GOT3 (cell line): ENCODE measurements at places on chromosomes 5 and 9.

DNA sequence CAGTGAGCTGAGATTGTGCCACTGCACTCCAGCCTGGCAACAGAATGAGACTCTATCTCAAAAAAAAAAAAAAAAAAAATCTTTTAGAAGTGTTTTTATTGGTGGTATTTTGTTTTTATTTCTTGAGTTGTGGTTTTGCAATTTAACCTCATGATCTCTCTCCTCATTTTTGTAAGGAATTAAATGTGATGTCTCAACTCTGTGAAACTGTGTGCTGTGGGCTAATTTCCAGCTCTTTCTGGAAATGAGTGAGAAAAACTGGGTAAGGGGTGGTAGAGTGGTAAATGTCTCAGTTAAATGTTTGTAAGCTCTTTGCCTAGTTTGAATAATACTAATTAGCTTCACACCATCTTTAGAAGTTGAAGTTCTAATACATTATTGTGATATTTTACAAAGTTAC lies 29.0 kb downstream of the ACO1 start:
- no peak for DNase-seq

- no peak for DNase-seq
Measured at GRCh38 chr9:94948567-94949235, 222.2 kb downstream of the AOPEP start.

- no peak for DNase-seq
Measured at GRCh38 chr5:111070272-111071134, 1.0 kb upstream of the TSLP start.

GRCh38 chr5:169945831-169946261 lies 34.4 kb downstream of the INSYN2B start:
- peak; percentile 57 for DNase-seq

DNA sequence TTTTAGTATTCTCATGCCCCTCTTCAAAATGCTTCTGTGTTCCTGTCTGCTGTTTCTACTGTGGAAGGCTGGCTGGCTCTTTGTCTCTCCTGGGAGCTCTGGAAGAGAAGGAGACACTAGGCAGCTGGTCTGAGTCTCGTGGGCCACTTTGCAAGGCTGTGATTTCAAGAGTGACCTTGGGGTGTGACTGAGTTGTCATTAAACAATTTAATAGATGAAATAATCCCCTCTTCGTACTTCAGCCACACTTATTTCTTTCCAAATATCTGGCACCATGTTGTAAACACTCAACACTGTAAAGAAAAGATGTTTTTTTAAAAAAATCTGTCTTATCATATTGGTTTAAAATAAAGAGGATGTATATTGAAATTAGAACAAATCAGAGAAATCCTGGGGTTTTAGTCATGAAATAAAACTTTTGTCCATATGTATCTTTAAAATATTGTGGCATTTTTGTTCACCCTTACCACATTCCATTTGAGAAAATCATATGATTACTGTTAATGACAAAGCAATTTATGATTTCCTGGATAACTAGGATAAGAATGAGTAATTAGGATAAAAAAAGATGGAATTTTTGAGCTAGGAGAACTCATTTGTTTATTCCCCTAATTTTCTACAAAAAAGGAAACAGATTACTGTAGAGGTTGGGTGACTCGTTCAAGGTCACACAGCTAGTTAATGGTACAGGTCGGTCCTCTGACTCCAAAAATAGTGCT lies 200.8 kb downstream of the MAT2B start:
- DNase-seq: no peak

DNA sequence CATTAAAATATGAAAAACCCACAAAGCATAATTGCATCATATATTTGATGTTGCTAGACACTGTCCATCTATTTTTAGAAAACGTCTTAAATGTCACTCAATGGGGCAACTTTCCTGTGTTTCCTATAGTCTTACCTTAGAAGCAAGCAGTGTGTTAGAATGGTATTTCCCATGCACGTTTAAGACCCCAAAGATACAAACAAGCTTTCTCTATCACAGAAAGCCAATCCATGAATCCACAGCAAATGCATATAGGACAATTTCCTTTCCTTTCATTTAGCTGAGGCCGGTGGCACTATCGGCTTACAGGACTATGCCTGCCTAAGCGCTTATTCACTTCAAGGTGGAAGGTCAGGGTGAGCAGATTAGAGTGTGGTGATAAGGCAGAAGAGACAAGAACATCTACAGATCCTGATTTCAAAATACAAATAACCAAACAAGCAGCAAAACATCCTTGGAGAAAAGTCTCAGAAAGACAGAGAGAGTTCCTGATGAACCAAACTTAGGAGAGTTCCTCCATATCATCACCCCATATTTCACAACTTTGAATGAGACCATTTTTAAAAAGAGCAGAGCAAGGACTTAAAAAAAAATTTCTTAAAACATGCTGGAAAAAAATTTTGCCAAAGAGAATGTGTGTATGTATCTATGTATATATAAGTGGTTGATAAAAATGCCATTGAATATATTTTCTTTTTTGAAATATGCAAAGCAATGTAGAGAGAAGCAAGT lies 57.2 kb downstream of the MEF2C start:
- DNase-seq: no peak

DNA sequence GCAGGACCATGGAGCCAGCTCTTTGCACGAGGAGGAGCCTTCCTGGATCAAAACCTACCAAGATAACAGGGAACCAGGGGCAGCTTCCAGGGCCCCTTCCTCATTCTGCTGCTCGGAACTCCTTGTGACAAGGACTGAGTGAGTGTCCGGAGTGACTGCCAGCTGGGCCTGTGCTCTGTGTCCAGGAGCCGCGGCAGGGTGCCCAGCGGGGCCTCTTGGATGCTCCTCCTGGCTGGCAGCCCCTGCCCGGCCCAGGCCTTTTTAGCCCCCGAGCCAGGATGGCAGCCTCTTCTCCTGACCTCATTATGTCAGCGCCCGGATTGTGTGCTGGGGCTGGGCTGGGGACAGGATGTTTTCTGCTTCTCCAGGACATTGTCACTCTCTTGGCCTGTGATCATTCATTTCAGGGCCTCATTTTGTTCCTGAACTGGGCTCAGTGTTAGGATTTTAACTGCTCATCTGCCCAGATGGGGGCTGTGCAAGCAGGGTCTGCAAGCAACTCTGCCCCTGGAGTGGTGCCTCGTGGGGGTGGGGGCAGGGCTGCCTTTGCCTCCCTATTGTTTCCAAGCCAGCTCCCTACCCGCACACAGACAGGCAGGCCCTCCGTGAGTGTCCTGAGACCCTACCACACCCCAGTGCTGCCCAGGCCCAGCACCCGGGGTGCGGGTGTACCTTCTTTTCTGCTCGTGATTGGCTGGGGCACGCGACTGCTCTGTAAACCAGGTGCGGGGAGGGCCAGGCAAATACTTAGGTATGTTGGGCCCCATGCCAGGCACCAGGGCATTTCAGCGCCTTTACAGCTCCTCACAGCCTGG lies 161.6 kb downstream of the COL23A1 start:
- DNase-seq: no peak

GRCh38 chr9:18014556-18014955 lies 435.7 kb downstream of the SH3GL2 start:
- DNase-seq: no peak

DNA sequence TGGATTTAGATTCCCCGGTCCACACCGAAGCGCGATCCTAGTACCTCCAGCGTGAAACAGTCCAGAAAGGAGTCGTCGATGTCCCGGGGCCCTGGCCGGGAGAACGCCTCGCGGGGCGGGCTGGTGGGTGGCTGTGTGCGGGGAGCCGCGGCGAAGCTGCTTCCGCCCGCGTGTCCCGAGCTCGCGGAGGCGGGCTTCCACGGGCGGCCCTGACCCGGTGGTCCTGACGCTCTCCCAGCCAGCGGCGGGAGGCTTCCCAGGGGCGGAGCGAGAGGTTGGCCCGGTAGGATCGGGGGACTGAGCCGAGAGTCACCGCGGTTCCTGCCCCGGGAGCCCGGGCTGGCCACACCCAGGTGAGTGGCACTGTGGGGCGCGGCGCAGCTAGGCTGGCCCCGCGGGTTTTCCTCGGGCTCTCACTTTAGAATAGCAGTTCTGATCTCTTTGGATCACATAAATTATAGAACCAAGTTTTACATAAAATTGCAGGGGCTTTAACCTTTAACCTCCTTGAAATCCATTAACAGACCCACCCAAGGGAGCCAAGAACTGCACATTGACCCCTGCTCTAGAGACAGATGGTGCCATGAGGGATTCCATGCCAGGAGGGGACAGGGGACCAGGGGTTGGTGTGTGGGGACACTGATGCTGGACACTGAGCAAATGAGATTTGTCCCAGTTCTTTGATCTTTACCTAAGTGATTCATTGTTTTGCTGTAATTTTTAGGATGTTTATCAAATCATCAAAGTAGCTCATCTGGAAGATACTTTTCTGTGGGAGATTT lies 29.2 kb upstream of the IL31RA start:
- DNase-seq: no peak

DNA sequence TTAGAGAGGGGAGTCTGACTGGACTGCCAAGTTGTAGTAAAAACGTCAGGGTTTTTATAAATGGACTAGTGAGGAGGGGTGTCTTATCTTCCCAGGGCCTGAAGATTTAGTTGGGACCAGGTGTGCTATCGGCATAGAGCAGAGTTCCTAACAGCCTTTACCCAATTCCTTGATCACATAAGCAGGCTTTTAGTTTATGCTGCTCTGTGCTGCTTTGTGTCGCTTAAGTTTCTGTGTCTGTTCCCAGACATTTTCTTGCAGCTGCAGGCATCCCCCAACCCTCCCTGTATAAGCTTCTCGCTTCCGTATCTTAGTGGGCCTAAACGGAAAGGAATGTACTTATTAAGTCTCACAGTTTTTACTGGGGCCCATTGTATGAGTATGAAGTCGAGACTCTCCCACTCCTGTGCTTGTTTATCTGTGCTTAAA lies 2.6 kb upstream of the SMC5 start:
- DNase-seq: no peak

DNA sequence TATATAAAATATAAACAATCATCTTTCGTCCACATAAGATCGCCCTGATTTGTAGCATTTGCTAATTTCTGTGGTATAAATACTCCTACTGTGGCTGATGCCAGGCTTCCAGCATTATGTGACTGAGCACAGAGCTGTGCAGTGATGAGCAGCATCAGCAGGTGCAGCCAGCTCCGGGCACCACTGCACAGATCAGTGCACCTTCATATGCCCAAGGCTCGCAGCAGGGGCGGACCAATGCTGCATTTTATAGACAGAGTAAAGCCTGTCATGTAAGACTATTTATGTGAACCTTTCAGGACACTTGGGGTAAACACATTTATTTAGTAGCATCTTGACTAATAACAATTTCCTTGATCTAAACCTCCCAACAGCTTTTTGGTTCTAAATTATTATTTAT lies 53.1 kb downstream of the LMNB1 start:
- no peak for DNase-seq

DNA sequence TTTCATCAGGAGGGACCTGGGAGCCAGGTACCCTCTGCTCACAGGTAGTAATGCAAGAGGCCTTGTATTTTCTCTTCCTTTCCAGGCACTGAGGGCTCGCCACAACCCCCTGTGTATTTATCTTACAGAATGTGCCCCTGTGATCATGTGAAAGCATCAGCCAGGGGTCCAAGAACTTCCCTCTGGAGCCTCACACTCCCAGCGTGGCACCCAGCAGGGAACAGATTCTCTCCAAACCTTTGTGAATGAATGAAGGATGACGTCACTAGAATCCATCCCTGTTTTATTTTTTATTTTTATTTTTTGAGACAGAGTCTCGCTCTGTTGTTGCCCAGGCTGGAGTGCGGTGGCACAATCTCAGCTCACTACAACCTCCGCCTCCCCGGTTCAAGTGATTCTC lies 107.3 kb upstream of the IER5L start:
- no peak for DNase-seq

DNA sequence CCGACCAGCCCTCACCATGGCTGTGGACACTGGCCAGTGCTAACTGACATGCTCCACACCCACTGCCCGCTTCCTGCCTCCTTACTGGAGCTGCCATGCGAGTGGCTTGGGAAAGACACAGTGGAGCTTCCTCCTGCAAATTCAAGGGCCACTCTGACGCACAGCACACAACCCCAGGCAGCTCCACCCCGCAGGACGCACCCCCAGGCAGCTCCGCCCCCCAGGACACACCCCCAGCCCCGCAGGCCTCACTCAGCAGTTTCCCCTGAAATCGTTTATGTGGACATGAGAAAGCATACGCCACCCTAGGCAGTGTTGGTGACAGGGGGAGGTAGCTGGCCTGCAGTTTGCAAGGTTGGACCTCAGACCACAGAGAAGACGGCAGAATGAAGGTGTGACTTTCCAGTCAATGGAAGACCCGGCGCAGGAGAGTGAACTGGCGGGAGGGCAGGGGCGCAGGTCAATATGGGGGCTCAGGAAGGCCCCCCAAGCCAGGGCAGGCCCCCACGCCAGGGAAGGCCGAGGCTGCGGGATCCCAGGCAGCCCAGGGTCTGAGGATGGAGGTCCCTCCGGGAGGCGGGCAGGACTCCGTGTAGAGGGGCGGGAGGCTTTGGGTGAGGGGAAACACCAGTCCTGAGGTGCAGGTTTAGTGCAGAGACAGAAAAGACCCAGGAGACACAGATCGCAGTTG lies 21.6 kb downstream of the LPCAT1 start:
- DNase-seq: no peak

GRCh38 chr5:157917899-157918809 lies 59.2 kb upstream of the CLINT1 start:
- peak; percentile 33 for DNase-seq

DNA sequence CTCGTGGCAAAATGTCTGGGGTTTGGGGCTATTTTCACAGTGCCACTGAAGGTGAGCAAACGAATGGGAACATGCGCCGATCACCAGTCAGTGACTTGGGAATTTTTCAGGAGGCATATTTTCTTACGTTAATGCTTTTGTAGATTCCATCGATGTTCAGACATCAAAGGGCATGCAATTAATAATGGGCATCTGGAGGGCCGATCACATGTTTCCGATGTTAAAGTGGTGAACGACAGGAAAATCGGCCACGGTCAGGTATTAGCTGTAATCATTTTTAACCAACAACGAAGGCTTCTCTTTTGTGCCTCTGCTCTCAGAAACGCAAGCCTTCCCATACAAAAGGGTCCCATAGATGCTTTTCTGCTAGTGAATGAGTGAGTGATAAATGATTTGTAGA lies 155.0 kb upstream of the PITX1 start:
- no peak for DNase-seq

- DNase-seq: no peak
Measured at GRCh38 chr9:34086864-34087263, 38.2 kb upstream of the UBAP2 start.

DNA sequence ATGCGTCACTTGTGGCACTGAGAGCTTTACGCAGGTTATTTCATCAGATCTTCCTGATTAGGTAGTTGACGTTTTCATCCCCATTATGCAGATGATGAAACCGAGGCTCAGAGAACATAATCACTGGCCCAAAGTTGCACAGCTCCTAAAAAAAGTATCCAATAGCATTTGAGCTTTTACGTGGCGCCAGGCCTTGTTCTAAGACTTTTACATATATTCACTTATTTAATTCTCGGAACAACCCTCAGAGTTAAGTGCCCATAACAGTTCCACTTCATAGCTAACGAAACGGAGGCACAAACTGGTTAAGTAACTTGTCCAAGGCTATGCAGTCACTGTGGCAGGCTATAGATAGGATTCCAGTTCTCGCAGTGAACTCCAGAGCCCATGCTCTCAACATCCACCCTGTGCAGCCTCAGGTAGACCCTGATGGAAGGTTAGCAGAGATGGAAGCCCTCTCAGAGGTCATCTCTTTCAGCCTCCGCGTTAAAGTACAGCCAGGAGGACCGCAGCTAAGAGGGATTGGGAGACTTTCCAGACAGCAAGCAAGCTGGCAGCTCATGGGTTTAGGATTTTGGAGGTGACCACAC lies 39.3 kb downstream of the AMBP start:
- DNase-seq: no peak

- DNase-seq: no peak
Measured at GRCh38 chr9:105154723-105155191, 89.7 kb upstream of the SLC44A1 start.

- no peak for DNase-seq
Measured at GRCh38 chr5:168312606-168313295, 21.3 kb downstream of the WWC1 start.

- no peak for DNase-seq
Measured at GRCh38 chr9:86519066-86519615, 164.9 kb upstream of the TUT7 start.
